ENCODE measurements at places on chromosomes 6 and 20. TPM values are rescaled to one million over a fixed set of nuclear protein-coding genes. Genes with fewer than 3 reads are reported as not detected.

DNA sequence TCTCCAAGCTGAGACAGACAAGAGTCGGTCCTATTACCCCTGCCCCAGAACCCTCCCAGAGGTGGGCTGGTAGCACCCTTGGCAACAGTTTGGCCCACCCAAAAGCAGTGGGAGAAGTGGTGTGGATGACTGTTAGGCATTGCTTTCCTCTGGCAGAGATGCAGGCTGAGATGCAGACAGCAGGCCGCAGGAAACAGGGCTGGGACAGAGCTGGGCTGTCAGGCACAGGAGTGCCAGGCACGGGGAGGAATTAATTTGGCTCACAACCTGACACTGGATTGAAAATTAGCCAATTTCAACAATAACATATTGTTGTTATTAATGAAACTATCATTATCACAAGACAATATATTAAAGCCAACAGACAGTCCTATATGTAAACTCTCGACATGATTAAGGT, 15.7 kb upstream of the SIRT5 start:
- DNase-seq: no peak

GRCh38 chr6:132728616-132729015, 14.8 kb upstream of the VNN1 start:
- no peak for DNase-seq

DNA sequence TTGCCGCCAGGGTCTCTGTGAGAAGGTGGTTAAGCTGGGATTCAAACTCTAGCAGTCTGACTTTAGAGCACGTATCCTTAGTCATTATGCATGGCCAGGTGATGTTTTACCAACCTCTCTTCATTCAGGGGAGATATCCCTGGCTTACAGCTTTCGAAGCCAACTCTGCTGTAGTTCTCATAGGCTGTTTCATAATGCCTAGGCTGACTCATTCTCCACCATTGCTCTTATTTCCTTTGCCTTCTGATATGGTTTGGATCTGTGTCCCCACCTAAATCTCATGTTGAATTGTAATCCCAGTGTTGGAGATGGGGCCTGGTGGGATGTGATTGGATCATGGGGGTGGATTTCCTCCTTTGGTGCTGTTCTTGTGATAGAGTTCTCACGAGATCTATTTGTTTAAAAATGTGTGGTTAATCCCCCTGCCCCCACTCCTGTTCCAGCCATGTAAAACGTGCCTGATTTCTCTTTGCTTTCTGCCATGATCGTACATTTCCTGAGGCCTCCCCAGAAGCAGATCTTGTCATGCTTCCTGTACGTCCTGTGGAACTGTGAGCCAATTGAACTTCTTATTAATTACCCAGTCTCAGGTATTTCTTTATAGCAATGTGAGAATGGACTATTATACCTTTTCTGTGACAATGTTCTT, 94.6 kb upstream of the MAN1A1 start:
- no peak for DNase-seq

- DNase-seq: no peak
Observed at GRCh38 chr20:7113577-7114466, 346.3 kb downstream of the BMP2 start.

DNA sequence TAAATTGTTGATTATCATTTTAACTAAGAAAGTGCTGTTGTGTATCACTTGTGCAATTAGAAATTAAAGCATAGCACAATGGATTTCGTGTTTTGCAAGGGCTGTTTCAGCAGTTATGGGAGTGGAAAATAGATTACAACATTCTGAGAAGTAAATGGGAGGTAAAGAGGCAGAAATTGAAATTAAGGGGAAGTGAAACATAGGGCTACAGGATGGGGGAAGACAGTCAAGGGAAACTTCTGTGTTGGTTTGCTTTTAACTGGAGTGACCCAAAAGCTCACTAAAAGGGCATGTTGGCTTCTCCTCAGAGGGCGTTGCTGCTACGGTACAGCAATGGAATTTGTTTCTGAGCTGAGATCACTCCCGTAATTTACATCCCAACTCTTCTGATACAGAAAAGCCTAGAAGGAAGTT, 147.5 kb downstream of the BCAS1 start:
- DNase-seq: no peak

- DNase-seq: no peak
Observed at GRCh38 chr20:56788041-56788670, 159.1 kb downstream of the TFAP2C start.

- DNase-seq: no peak
Observed at GRCh38 chr6:137111296-137112066, 62.0 kb downstream of the IL22RA2 start.

DNA sequence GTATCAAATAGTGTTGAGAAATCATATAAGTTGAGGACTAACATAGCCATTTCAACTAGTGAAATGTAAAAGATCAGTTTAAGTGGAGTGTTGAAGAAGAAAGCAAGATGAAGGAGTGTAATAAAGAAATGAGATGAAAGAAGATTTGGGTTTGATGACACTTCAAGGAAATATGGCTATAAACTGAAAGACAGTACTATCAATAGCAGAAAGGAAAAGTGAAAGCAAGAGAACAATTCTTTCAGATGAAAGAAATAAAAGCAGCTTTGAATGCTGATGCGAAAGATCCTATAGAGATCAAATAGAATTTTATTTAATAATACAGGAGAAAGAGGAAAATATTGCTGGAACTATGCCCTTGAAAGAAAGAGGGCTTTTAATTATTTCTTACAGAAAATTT, 92.8 kb upstream of the PRSS16 start:
- no peak for DNase-seq

- no peak for DNase-seq
Observed at GRCh38 chr20:38181971-38182370, 16.9 kb upstream of the TGM2 start.

- no peak for DNase-seq
Observed at GRCh38 chr6:116287689-116288282, 8.1 kb upstream of the TSPYL1 start.

GRCh38 chr20:25058847-25059810, 1.2 kb upstream of the ACSS1 start:
- peak; percentile 52 for DNase-seq

DNA sequence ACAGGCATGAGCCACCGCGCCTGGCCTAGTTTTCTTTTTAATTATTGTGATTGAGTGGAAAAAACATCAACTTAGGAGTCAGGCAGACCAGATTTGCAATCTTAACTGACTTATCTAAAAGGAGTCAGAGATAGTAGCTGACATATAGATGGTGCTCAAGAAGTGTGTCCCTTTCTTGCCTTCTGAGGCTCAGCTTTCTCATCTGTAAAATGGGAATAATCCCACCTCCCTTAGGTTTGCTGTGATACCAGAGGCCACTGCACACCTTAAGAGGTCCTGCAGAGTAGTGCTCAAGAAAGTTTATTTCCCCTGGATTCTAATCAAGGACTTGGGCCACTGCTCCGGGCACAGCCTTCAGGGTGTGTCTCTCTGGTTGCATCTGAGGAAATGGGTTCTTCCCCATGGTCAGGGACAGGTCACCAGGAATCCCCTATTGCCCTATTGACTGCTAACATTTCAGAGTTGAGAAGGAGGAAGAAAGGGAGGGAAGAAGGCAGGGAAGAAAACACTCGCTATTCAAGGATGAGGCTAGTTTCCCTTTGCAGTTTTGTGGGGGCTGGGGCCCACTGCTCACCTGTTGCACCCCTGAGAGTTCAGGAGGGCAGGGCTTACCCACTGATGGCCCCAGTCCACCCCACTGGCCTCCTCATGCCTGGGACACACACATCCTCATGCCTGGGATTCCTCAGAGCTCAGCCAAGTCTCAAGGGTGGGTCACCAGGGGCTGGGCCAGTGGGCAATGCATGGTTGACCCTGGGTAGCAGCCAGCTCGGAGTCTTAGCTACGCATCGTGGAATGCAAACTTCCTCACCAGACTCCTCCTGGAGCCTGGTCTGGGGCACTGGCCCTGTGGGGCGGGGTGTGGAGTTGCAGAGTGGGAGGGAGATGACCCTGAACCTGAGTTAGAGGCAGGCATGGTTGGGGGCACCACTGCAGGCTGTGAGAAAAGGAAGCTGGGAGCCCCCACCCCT, 21.2 kb downstream of the C6orf132 start:
- DNase-seq: no peak

DNA sequence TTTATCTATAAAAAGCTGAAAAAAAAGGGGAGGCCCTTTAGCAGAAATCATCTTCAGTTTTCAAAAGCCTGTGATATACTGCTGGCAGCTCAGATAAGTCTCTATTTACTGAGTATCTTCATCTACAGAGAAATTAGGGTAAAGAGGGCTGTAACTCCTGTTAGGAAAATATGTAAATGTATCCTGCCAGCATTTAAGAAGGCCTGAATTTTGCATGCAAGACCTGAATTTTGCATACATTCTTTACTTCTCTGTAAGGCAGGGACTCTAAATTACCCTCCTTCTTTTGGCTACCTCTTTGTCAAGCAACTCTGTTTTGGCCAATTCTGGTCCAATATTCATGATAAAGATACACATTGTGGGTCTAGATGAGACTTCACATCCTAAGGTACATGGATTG, 150.6 kb upstream of the SPACA1 start:
- no peak for DNase-seq

GRCh38 chr20:21101932-21102575, 4.1 kb downstream of the LINC00237 start:
- DNase-seq: peak; percentile 51

BPIFA2 gene
- not detected for total RNA-seq

TMEM217 gene
- total RNA-seq: 1.2 TPM

TTI1 gene
- 23.0 TPM for total RNA-seq

KCNK16 gene
- not detected for total RNA-seq

Measured in colonic mucosa (tissue), 4 donors.